RCC 7860 (cell line): ENCODE measurements at places on chromosomes 16 and 17.

- no peak for DNase-seq
These were observed 13.2 kb downstream of the CLUAP1 start for GRCh38 chr16:3513892-3514583.

GRCh38 chr17:9057310-9057709 lies 36.0 kb downstream of the NTN1 start:
- no peak for DNase-seq

GRCh38 chr16:15494236-15494635 lies 59.8 kb downstream of the BMERB1 start:
- DNase-seq, result peak; percentile 91

DNA sequence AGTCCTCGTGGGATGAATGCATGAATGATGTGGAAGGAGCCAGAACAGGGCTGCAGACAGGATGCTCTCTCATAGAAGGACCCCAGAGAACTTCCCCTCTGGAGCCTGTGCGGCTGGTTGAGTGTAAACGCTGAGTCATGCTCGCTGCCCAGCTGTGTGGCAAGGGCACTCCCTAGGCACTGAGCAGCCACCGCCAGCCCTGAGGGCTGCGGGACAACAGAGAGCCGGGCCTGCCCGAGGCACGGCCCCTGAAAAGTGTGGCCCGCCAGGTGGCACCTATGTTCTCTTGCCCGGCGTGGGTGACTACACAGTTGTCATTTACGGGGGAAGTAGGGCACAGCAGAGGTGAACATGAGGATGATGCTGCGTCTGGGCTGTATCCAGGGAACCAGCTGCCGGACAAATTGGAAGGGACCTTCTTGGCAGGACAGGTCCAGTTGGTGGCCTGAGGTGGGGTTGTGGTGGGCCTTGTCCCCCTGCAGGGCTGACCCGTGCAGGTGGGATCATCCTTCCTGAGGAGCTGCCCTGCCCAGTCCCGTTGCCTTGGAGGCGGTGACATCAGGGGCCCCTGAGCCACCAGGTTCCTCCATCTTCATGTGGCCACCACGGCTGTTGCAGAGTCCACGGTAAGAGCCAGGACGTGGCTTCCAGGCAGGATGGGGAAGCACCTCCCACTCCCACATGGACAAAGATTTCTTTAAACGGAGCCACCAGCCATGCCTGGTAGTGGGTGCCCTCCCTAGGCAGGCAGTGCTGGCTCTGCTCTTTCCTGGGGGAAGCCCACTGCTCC lies 94.8 kb upstream of the CBX4 start:
- peak; percentile 64 for DNase-seq

GRCh38 chr17:63399856-63400255 lies 46.2 kb downstream of the CYB561 start:
- DNase-seq, result no peak

DNA sequence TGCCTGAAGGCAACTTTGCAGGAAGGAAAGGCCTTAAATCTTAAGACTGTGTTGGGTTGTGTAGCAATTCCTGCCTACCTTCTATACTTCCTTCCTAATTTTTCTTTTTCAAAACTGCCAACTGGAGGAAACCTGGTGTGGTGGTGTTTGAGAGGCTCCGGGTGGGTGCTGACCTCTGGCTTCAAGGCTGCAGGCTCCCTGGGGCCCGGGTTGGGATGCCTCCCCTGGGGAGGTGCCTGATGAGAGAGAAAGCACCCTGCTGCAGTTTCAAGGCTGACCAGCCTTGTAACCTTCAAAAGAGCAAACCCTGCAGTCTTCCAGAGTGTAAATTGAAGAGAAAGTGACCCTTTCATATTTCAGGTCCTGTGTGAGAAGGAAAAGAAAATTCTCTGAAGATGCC lies 55.9 kb downstream of the MSI2 start:
- no peak for DNase-seq

GRCh38 chr16:81095653-81095952 lies 592 bp downstream of the GCSH start:
- DNase-seq, result no peak

DNA sequence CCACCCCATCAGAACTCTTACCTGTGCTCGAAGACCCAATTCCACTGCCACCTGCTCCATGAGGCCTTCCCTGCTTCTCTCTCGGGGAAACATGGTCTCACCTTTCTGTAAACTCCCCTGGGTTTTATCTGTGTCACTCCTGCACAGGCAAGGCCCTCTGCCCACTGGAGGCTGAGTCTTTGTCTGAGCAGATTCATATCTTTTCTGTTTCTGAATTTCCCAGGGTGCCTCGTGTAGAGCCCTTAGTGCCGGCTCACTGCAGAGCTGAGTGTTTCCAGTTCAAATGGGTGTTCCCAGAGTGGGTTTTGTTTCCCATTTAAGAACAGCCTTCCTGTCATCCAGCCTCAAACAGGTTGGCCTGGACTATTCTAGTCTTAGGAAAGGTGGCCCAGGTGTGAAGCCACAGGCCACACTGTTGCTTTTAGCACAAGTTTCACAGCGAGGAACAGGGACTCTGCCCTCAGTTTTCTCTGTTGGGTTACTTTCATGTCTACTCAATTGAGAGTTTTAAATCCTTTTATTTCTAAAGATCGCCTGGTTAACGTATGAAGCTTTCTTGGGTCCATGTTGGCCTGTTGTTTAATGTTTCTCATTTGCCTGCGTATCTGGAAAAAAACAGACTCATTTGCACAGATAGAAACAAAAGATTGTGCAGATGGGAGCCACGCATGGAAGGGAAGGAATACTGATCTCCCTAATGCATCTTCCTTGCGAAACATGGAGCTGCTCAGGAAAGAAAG lies 228.7 kb downstream of the MSI2 start:
- DNase-seq, result no peak

GRCh38 chr17:10631048-10631700 lies 25.9 kb downstream of the MYH3 start:
- DNase-seq, result no peak

- no peak for DNase-seq
These were observed 5.4 kb upstream of the PIK3R6 start for GRCh38 chr17:8872705-8873435.

GRCh38 chr17:3710951-3711383 lies 12.7 kb upstream of the HASPIN start:
- peak; percentile 48 for DNase-seq

GRCh38 chr16:60882816-60883215 lies 1153.4 kb downstream of the CDH8 start:
- no peak for DNase-seq

DNA sequence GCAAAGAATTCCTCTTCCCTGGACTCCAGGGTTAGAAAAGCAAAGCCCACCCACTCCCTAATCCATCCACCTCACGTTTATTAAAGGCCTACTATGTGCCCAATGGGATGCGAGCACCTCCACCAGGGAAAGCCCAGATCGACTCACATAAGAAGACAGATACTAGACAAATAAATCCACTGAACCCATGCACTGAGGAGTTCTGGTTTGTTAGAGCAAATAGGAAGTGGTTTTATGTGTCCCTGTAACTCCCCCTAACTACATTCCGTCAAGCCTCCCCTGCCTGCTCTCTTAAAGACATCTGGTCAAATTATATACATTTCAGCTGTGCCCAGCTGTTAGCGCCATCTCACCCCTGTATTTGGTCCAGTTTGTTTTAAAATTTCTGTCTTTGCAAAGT lies 218.5 kb upstream of the RPL38 start:
- no peak for DNase-seq

- DNase-seq, result no peak
These were observed 11.2 kb downstream of the P2RX1 start for GRCh38 chr17:3905017-3905520.

DNA sequence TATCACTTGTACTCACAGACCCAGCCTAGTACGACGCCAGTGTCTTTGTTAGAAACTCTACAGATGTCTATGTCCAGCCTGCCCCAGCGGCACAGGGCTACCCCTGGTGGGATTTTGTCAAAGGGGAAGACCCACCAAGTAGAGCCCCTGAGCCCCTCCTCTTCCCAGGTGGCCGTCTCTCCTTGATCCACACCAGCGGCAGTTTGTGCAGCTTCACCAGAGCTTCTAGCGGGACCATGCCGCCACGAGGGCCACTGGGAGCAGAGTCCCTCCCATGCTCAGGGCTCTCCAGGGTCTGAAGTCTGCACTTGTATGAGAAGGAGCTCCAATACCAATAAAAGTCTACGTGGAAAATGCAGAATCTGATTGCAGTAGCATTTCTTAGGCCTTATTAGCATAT lies 157.1 kb downstream of the RPTOR start:
- DNase-seq, result no peak

DNA sequence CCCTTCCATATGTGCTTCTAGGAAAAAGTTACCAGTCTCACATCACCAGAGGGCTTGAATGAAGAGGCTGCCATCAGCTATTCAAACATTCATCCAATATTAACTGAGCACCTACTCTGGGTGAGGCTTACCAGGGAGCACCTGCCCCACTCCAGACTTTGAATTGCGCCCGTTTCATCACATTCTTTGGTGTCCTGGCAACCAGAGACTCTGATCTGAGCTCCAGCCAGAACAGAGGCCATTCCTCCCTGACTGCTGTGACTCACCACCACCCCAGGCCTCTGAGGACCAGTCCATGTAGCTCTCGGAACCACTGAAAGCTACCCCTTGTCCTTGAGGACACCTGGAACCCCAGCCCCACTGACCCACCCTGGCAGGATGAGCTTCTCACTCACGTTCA lies at the start of gene C16orf96:
TSS of gene C16orf96 (plus strand) at position 229 of the 400 bp plus-strand sequence. CDS start at position 379, 150 bp downstream.
- DNase-seq, result no peak

DNA sequence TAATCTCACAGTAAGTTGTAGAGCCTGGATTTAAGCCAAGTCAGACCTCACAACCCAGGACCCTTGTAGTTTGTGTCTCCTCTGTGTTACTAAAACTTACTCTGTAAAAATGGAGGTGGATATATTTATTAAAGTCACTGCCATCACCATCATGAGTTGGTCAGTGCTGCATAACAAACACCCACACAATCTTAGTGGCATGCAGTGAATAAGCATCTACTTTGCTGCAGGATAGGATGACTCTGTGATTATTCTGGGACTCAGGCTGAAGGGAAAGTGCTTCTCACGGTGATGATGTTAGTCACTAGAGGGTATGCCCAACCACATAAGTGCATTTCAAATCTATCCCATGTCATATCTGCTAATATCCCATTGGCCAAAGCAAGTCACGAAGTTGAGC lies 398.7 kb downstream of the XYLT1 start:
- DNase-seq, result no peak

- DNase-seq, result no peak
These were observed 107.8 kb downstream of the GNAO1 start for GRCh38 chr16:56298948-56299596.

GRCh38 chr16:49461517-49461951 lies 87.9 kb downstream of the C16orf78 start:
- no peak for DNase-seq

DNA sequence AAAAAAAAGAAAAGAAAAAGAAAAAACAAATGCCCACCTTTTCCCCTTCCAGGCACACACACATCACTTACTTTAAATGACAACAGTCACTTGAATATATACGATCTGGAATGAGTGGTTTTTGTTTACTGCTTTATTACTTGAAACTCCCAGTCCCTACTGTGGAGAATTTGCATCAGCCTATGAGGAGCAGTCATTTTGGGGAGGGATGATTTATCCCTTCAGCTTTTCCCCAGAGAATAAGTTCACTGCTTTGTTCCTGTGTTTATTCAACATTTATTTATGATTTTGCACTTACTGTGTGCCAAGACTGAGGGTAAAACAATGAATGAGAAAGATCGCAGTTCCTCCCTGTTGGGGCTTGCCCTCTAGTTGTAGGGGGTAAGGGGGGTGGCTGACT lies 4.7 kb upstream of the ZNF423 start:
- no peak for DNase-seq

DNA sequence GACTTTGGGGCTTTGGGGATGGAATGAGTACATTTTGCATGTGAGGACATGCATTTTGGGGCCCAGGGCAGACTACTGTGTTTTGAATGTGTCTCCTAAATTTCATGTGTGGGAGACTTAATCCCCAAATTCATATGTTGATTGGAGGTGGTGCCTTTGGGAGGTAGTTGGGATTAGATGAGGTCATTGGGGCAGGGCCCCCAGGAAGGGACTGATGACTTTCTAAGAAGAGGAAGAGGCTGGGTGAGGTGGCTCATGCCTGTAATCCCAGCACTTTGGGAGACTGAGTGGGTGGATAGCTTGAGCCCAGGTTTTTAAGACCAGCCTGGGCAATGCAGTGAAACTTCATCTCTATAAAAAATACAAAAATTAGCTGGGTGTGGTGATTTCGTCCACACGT lies 42.8 kb upstream of the RAI1 start:
- DNase-seq, result no peak

- DNase-seq, result no peak
These were observed 288.6 kb downstream of the SNX29 start for GRCh38 chr16:12265108-12265507.

GRCh38 chr17:47235923-47236322 lies 17.7 kb upstream of the ITGB3 start:
- DNase-seq, result no peak

GRCh38 chr16:3138823-3139426 lies 4.1 kb downstream of the ZNF213 start:
- DNase-seq, result no peak

GRCh38 chr17:66372182-66372581 lies 69.8 kb downstream of the PRKCA start:
- DNase-seq, result no peak

DNA sequence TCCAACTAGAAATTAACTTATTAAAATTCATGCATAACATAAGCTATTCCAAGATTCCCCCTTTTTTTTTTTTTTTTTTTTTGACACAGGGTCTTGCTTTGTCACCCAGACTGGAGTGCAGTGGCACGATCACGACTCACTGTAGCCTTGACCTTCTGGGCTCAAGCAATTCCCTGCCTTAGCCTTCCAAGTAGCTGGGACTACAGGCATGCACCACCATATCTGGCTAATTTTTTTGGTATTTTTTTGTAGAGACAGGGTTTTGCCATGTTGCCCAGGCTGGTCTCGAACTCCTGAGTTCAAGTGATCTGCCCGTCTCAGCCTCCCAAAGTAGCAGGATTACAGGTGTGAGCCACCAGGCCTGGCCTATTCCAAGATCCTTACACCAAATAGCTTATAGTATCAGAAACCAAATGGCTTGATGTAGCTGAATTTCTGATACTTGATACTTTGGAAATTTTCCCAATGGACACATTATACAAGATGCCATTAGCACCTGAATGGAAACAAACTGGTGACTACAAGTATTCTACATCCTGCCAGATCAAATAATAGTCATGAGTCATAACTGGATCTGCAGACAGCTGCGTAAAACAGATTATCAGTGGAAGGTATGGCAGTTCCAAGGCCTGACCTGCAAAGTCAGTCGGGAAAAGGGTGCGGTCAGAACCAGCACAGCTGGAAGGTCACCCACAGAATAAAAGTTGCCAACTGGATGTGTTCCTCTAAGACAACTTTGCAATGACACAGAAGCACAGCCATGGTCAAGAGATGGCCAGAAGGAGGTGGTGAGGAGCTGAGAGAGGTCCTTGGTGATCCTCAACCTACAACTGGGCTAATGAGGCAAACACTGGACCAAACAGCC lies 14.5 kb downstream of the TUBG1 start:
- DNase-seq, result peak; percentile 49

GRCh38 chr16:14545346-14545884 lies 84.6 kb downstream of the PARN start:
- DNase-seq, result peak; percentile 77
